ENCODE measurements at places on chromosomes 1 and 21.

DNA sequence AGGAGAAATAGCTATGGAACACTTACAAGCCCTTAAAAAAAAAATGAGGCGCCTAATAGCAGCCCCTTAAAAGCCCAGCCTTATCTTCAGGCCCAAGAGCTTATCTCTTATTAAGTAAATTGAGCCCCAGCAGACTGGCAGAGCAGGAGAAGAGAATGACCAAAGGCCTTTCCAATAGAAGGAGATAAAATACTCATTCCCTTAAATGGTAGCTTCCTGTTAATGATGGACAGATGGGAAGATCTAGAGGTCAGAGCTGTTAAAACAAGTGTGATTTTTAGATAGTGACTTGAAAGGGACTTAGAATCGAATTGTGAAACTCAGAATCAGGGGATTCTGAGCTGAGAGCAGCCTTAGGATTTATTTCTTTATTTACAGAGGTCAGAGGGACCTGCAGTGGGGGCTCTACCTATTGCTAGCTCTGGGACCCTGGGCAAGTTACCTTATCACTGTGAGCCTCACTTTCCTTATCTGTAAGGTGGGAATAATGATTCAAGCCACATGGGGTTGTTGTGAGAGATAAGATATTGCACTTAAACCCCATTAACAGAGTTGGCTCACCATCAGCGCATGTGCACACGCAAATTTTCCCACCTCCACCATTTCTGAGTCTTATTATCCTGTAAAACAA lies 101.3 kb upstream of the C8B start:
- no peak for DNase-seq

GRCh38 chr1:53660666-53661065 lies 78.3 kb downstream of the GLIS1 start:
- DNase-seq: no peak

- DNase-seq: no peak
These were observed 168.4 kb downstream of the FASLG start for GRCh38 chr1:172827301-172827700.

- no peak for DNase-seq
These were observed 69.9 kb upstream of the MARK1 start for GRCh38 chr1:220457957-220458609.

DNA sequence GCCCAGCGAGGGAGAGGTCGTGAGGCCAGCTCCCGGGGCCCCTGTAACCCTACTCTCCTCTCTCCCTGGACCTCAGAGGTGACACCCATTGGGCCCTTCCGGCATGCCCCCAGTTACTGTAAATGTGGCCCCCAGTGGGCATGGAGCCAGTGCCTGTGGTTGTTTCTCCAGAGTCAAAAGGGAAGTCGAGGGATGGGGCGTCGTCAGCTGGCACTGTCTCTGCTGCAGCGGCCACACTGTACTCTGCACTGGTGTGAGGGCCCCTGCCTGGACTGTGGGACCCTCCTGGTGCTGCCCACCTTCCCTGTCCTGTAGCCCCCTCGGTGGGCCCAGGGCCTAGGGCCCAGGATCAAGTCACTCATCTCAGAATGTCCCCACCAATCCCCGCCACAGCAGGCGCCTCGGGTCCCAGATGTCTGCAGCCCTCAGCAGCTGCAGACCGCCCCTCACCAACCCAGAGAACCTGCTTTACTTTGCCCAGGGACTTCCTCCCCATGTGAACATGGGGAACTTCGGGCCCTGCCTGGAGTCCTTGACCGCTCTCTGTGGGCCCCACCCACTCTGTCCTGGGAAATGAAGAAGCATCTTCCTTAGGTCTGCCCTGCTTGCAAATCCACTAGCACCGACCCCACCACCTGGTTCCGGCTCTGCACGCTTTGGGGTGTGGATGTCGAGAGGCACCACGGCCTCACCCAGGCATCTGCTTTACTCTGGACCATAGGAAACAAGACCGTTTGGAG lies 23.7 kb upstream of the TNFRSF1B start:
- DNase-seq: no peak

DNA sequence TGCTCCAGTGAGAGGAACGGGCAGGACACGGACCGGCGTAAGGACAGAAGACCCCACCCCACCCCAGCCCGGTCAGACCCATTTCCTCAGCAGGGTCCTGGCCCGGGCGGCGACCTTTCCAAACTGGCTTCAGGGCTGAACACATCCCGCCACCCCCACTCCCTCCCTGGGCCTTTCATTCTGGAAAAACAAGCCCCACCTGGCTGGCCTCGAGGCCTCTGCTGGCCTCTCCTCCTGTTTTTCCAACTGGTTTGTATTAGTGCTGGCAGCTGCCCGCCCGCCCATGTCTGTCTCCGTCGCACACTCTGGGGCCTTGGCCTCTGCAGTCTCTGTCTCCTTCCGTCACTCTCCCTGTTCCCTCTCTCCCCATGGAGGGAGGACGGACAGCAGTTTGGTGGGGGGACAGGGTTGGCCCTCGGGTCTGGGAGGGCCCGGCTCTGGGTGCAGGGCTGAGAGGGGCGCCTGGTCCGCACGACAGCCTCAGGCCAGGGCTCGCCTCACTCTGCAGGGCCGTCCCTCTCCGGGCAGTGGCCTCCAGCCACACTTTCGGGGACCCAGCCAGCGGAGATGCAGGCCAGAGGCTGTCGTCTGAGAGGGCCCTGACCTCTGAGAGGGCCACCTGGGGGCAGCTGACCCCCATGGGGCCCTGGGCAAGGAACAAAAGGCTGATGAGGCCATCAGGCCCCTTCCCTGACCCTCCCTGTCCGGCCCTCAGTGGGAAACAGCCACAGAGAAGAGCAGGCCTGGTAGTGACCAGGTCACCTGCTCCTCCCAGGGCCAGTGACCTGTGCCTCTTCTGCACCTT lies 1.5 kb upstream of the MXRA8 start:
- DNase-seq: no peak

- DNase-seq: no peak
These were observed 941 bp upstream of the TBCE start for GRCh38 chr1:235366286-235366685.

GRCh38 chr1:93029317-93029716 lies 49.8 kb upstream of the MTF2 start:
- DNase-seq: no peak

DNA sequence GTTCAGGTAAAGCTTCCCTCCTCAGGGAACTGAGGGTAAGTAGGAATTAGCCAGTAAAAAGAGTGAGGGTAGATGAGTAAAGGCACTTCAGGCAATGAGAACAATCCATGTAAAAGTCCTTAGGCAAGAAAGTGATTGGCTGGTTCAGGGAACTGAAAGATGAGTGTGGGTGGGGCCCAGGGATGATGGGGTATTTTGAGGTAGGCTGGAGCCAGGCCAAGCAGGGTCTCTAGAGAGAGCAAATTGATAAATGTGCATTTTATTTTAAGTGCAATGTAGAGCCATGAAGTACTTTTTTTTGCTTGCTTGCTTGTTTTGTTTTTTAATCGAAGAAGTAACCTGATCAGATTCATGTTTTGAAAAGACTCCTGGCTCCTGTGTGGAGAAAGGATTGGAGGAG lies 26.5 kb downstream of the OSBPL9 start:
- no peak for DNase-seq

DNA sequence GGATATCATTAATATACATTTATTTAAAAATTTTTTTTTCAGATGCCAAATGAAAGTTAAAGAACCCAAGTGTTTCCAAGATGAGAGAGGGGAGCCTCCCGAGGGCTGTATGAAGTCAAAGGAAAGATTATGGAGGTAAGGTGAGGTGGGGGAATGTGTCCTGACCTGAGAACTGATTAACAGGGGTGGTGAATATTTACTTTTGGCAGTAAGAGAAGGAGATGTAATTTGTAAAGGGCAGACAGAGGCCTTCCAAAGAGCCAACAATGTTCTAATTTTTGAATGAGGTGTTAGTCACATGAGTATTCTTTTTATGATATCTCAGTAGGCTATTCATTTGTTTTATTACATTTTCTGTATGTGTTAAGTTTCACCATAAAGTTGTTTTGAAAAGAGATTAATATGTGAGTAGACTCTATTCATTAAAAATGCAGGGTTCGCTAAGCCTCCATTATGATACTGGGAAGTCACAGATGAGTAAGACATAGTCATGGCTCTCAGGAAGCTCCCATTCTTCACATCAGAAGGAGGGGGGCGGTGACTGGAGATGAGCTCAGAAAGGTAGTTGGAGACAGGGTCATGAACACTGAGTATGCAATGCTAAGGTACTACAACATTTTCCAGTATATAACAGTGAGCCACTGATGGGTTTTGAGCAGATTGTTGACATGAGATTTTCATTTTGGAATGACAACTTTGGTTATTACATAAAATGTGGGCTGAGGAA lies 62.4 kb upstream of the TNFSF18 start:
- no peak for DNase-seq

GRCh38 chr1:148362626-148363438 lies 120.3 kb downstream of the PPIAL4G start:
- peak; percentile 85 for DNase-seq

DNA sequence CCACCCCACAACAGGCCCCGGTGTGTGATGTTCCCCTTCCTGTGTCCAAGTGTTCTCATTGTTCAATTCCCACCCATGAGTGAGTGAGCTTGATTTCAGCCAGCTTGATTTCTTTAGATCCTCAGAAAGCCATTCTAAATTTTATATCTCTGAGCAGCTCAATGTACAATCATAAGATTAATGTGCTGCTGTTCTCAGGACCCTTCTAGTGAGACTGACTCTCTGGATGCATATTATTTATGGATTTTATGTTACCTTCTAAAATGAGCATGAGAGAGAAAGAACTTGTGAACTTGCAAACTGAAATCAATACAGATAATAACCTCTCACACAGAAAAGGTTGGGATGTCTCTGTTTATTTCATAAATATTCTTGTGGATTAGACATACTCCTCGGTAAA lies 1133.5 kb upstream of the TMPRSS15 start:
- no peak for DNase-seq

GRCh38 chr1:222843469-222844410 lies 28.9 kb downstream of the DISP1 start:
- no peak for DNase-seq

- no peak for DNase-seq
These were observed 25.9 kb downstream of the STPG1 start for GRCh38 chr1:24387636-24388175.

DNA sequence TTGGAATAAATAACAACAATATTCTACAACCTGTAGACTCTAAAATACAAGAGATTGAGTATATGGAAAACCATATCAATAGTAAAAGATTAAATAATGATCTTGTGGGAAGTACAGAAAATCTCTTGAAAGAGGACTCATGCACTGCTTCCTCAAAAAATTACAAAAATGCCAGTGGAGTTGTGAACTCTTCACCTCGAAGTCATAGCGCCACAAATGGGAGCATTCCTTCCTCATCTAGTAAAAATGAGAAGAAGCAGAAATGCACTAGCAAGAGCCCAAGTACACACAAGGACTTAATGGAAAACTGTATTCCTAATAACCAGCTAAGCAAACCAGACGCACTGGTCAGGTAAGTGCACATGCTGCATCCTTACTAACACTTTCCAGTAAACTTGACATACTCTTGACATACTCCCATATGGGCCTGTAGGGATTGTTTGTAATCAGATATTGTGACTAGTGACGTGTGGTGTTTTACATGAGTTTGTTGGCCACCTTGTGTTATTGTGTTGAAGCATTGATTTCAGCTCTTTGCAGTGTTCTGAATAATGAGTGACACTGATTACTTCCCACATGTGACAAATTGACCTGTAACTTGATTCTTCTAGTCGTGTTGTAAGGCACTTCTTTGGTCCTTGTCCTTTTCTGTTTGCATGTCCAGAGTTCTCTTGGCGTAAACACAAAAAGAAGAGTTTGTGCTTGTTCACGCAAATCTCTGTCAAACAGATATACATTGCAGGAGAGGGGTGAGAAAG lies 28.0 kb downstream of the MACO1 start:
- DNase-seq: no peak

DNA sequence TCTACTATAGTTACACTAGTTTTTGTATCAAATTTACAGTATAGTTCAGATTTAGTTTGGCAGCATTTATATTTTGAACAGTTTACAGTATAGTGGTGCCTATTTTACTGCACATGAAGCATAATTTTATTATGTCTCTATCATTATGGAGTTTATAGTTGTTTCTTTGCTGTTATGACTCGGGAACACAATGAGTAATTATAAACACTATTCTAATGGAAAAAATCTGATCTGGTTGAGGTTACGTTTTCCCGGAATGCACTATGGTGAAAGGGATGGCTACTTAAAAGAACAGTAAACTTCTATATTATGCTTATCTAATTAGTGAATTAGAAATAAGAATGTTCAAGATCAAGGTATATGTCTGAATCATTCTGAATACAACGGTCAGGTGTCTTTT lies 10.6 kb downstream of the LCA5L start:
- DNase-seq: no peak

GRCh38 chr1:23103001-23103889 lies 65.4 kb downstream of the LUZP1 start:
- peak; percentile 14 for DNase-seq

DNA sequence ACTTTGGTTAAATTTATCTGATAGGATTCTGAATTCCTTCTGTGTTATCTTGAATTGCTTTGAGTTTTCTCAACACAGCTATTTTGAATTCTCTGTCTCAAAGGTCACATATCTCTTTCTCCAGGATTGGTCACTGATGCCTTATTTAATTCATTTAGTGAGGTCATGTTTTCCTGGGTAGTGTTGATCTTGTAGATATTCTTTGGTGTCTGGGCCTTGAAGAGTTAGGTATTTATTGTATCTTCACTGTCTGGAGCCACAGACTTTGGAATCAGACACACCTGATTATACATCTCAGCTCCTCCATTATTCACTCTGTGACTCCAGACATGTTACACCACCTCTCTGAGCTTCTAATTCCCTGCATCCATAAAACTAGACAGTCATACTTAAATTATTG lies 34.2 kb upstream of the ETS2 start:
- no peak for DNase-seq

DNA sequence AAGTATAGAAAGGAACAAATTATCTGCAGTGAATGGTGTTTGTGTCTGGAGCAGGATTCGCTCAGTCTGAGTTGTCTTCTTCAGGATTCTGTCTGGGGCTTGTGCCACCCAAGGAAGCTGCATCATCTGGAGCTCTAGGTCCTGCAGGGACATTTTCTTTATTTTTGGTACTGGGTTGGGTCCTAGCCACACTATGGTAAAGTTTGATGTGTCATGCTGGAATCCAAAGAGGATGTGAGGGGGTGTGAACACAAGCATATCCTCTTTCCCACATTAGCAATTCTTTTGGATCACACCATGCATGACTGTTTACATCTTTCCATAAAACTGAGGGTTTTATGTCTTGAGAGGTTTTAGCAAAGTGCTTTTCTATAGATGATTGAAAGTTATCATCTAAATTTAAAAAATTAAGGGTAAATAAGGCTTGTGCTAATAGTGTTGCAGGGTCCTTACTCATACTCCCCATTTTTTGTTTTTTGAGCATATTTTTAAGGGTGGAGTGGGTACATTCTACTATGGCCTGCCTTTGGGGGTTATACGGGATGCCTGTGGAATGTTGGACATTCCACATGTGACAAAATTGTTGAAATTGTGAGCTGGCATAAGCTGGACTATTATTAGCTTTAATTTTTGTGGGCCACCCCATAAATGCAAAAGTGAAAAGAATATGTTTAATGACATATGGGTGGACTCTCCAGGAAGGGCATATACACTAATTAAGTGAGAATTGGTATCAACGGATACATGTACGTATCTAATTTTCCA lies 152.0 kb upstream of the HMCN1 start:
- no peak for DNase-seq

Data from LoVo (cell line).